Neuronal stem cell (in vitro differentiated cells): ENCODE measurements at places on chromosomes 7 and 10.

DNA sequence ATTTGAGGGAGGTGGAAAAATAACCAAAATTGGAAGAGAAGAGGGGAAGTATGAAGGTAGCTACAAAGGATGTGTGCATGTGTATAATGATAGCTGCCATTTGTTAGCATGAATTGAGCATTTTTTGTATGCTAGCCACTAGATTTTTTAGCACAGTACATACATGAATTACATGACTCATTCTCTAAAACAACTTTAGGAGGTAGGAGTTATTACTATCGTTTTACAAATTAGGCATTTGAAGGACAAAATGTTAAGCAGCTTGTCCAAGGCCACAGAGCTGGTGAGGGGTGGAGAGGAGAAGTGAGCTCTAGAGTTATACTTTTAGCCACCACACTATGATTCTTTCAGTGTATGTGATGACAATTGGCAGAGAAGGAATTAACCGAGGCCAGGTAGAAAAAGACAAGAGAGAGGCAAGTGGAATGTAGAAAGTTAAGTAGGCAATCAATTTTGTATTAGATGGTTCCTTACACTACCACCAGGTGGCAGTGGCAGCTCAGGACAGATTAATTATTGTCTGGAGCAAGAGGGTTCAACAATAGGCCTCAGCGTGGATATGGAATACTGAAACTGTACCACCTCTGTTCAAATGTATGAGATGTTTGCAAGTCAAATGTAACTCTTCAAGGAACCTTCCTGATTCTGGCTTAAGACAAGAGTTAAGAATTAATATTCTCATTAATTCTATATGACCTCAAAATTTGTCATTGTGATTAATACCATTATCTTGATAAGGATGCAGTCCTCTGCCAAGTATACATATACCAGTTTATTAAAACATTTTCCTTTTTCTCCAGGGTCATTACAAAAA, 128.0 kb downstream of the MBL2 start:
- peak; percentile 23 for DNase-seq

- DNase-seq, result no peak
These were observed 90.0 kb upstream of the PLXNA4 start for GRCh38 chr7:132666071-132666773.

- no peak for DNase-seq
These were observed 315.3 kb downstream of the PTEN start for GRCh38 chr10:88178758-88179157.

DNA sequence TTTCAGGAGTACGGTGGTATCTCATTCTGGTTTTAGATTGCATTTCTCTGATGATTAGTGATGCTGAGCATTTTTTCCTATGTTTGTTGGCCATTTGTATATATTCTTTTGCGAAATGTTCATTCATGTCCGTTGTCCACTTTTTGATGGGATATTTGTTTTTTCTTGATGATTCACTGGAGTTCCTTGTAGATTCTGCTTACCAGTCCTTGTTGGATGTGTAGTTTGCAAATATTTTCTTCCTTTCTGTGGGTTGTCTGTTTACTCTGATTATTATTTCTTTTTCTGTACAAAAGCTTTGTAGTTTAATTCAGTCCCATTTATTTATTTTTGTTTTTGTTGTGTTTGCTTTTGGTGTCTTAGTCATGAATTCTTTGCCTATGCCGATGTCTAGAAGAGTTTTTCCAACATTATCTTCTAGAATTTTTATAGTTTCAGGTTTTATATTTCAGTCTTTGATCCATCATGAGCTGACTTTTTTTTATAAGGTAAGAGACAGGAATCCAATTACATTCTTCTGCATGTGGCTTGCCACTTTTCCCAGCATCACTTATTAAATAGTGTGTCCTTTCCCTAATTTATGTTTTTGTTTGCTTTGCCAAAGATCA, 320.5 kb downstream of the MAGI2 start:
- DNase-seq, result no peak

- no peak for DNase-seq
These were observed 7.2 kb downstream of the RGS10 start for GRCh38 chr10:119535305-119535704.

DNA sequence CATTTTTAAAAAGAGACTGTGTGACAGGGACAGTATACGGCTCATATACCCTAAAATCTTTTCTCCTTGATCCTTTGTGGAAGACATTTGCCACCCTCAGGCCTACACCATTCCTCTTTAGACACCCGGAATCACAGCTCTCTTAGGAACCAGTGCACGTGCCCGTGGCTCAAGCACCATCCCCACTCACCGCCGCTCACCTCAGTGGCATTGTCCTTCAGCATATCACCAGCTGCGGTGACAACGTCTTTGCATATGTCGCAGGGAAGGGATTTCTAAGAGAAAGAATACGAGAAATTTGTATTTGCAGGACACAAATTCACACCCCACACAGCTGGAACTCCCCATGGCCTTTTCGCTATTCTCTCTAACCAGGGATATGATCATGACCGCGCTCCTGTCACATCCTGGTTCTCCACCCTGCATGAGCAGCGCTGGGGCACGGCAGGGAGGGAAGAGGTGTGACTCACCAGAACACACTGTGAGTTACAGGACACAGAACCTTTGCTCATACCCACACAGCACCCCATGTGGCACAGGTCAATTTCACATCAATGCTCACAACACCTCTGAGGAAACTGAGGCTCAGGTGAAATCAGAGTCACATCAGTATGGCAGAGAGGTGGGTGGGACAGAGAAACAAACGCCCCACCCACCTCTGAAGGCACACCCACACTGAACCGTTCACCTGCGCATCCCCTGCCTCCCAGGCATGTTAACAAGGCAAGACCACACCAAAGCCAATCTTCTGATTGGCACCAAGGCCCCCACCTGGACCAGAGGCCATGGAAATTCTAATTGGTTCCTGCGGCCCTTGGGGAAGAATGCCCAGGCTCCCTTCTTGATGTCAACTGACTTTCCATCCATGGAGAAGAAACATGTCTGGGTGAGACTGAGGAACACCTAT, 19.2 kb downstream of the PSAP start:
- DNase-seq, result no peak

DNA sequence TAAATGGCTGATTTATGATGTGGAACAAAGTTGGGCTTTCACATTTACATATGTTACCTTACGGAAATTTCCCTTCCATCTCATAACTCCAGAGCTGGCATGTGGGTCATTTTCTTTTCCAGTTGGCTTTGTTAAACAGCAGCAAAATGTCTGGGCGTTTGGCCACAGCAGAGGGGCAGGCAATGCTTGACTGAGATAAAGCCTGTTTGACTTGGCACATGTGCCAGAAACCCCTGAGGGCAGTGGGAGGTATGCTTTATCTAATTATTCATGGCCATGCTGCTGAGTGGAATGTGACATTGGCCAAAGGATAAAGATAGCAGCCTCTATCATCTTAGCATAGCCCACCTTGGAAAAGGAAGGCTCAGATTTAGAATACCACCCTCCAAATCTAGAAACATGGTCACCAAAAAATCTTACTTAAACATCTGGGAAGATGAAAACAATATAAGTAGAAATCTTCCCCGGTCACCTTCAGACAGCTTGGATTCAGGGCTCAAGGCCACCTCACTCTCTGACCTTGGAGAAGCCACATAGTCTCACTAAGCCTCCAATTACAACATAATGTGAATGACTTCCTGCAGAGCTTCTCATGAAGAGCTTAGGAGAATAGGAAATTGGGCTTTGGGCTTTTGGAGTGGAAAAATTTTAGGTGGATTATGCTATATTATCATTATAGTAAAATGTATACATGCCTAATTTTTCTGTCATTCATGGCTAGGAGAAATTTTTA, 101.5 kb downstream of the GRM3 start:
- DNase-seq, result no peak
